RPMI8226 (cell line): ENCODE measurements at places on chromosomes 3 and 15.
A peak's percentile ranks its signal among the peaks of the same experiment; 100 is the strongest.

- no peak for DNase-seq
Measured at GRCh38 chr3:43435706-43436105, 149.4 kb downstream of the SNRK start.

DNA sequence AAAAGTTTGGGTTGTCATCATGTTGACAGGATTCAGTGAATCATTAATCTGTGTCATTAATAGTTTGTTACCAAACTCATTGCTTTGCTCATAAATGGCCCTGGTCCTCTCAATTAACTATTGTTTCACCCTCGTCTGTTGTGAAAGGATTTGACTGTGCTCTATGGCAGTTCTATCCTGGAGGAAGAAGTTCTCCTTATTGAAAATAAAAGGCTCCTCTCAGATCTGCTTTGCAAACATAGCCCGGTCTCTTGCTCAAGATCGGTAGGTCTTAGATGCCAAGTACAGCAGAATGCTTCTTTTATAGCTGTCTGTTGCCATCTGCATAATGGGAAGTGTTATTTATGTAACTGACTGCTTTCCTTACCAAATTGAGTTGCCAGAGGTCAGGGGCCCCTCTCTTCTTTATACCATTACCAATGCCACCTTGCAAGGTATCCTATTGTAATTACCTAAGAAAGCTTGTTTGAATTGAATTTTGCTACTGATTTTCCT, 146.5 kb downstream of the EBLN2 start:
- no peak for DNase-seq

DNA sequence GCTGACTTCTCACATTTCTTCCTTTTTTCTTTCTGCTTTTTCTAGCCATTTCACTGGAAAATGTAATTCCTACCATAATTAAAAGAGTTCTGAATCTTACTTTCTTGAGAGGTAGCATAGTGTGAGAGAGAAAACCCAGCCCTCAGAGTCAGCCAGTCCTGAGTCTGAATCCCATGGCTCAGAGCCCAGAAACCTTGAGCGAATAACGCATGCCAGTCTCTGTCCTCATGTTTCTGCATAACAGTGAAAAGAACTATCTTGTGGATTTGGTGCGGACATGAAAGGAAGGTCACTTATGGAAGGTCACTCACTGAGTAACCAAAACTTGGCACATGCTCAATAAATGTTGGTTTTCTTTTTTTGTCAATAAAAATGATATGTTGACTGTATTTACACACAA, 29.3 kb upstream of the SLCO3A1 start:
- DNase-seq, result no peak

DNA sequence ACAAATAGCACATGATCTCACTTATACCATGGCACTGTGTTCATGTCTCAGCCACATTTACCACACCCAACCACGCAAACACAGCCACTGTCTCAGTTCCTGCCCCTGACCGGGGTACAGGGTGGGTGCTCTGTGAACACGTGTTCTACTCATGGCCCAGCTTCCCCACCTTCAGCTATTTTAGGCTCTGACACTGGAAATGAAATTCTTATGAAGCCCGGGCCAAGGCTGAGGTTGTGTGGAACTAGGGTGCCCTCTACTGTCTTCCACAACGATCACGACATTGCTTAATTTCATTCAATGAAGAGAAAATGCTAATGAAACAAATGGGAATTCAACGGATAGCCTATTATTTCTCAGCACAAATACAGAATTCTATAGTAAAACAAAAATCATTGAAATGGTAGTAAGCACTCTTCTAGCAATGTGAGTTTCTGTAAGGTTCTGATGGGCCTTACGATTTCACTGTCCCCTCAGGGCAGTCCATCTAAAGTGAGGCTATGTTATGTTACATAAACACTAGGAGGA, 2.1 kb upstream of the GABRA5 start:
- peak; percentile 15 for DNase-seq

GRCh38 chr3:196996454-196997265, 28.0 kb upstream of the PIGZ start:
- DNase-seq, result no peak

DNA sequence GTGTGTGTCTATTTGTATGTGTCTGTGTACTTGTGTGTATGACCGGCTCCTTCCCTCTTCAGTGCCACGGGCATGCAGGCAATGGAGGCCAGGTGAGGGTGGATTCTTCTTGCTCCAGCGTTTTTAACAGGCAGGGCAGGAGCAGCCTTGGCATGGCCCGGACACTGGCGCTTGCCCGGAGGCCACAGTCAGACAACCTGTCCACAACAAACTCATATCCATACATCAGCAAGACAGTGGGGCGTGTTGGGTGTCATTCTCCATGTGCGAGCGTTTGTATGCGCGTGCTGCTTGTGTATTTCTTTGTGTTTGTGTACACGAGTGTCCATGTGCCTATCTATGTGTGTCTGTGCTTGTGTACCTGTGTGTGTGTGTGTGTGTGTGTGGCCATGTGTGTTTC, 29.8 kb downstream of the PTH1R start:
- DNase-seq, result no peak

DNA sequence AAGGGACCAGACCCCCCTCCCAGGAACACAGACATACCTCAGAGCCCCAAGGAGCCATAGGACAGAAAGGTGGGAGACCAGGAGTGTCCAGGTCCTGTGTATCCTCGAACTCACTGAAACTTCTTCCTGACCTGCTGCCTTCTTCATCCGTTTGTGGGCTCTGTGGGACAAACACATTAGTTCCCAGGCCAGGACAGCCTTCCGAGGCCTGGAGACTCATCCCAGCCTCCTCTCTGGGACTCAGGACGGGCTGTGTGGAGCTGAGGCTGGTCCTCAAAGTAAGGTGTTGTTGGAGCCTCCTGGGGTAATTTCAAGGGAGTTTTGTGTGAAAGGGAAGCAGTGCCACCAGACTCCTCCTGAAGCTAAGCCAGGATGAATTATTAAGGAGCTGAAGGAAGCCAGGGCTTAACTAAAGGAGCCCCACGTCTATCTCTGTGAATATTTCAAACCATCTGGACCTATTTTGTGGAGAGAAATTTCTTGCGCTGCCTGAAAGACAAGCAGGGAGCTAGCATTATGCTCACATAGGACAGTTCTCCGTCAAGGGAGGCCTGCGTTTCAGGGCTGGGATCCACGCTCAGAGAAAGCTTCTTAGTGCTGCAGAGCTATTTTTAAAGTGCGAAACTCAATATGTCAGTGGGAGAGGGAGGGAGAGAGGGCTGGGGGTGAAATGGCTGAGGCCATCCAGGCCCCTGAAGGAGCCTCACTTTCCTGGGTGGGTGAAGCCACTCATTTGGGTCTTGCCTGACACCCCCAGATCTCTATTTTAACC, 29.8 kb upstream of the PLA2G4E start:
- no peak for DNase-seq

DNA sequence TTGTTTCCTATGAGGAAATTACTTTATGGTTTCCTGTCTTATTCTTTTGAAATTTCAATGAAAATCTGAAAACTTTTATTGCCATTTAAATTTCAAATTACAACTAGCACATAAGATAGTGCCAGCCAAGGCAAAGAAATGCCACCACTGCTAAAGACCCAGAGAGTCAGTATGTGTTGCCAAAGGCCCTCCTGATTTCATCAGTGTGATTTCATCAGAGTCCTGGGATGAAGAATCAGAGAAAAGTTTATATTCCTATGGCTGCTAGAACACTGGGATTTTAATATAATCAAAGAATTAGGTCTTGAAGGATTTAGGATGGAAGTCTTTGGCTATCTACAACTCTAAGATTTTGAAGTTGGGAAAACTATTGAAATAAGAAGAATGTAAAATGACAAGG, 434.2 kb upstream of the CCDC54 start:
- no peak for DNase-seq

DNA sequence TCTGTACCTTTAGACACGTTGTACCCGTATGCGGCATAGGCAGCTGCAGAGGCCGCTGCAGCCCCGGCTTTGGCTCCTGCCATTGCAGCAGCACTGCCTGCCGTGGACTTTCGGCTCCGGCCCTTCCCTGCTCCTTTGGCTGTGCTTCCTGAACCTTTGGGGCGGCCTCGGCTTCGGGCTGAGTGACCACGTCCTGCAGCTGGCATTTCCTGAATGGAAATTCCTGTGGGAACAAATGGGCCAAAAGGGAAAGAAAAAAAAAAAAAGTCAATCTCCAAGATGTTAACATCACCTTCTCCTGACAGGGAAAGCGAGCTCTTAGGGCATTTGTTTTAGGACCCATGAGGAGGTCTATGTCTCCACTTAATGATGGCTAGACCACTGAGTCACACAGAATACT, 29.6 kb downstream of the CHAC1 start:
- DNase-seq, result no peak

GRCh38 chr3:49173116-49173791, 1.9 kb downstream of the KLHDC8B start:
- no peak for DNase-seq

GRCh38 chr3:48394391-48394790, 22.4 kb downstream of the FBXW12 start:
- DNase-seq, result no peak

DNA sequence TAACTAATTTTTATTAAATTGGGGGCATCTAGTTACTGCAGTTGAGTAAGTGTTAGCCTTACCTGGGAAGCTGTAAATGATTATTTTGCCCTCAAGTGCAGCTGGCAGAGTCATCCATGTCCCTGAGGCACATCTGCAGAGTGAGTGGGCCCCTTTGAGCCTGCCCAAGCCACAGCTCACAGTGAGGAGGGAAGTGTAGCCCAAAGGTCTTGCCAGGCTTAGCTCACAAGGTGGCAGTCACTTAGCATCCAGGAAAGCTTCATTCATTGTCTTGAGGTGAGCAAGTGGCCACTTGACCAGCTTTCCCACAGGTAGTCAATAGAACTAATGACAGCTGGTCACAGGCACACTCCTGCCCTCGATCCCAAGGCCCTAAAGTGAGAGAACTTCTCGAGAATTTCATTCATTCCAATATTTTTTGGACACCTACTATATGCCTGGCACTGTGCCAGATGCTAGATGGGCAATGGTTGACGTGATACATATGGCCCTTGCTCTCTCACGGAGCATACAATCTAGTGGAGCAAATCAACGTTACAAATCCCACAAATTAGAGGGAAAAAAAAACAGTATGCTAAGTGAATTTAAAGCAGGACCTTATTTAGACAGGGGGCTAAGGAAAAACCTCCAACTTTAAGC, 163.3 kb upstream of the IL12A start:
- DNase-seq, result no peak

DNA sequence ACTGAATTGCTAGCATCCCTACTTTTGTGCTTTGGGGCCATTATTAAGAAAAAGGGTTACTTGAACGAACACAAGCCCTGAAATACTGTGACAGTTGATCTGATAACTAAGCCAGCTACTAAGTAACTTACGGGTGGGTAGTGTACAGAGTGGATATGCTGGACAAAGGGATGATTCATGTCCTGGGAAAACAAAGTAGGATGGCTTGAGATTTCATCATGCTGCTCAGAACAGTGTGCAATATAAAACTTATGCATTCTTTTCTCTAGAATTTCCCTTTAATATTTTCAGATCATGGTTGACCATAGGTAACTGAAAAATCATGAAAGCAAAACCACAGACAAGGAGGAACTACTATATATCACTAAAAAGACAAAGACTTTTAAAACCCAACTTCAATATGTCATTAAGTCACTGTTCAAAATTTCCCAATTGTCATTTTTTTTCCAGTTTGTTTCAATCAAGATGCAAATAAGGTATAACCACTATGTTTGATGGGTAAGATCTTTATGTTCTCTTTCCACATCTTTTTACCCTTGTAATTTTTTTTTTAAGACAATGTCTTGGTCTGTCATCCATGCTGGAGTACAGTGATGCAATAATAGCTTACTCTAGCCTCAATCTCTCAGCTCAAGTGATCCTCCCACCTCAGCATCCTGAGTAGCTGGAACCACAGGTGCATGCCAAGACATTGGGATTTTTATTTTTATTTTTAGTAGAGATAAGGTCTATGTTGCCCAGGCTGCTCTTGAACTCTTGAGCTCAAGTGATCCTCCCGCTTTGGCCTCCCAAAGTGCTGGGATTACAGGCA, 67.7 kb downstream of the IFT80 start:
- DNase-seq, result no peak

DNA sequence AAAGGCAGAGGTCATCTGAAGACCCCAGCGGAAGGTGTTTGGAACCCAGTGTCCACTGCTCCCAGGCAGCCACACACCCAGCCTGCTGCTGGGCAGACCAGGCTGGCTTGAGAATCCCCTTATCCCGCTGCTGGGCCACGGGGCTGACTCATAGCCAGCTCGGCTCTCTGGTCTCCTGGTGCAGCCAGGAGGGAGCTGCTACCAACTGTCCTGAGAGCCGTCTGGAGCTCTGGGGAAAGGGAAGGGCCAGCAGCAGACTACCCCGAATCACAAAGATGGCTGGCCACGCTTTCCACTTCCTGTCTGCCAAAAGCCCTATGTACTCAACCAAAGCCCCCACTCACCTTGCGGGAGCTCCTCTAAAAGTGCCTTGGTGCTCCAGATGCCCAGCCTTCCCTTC, 38.3 kb downstream of the WHAMM start:
- no peak for DNase-seq

GRCh38 chr3:149618151-149619123, 39.4 kb downstream of the WWTR1 start:
- no peak for DNase-seq

GRCh38 chr3:31562525-31562924, 29.8 kb downstream of the STT3B start:
- peak; percentile 17 for DNase-seq

DNA sequence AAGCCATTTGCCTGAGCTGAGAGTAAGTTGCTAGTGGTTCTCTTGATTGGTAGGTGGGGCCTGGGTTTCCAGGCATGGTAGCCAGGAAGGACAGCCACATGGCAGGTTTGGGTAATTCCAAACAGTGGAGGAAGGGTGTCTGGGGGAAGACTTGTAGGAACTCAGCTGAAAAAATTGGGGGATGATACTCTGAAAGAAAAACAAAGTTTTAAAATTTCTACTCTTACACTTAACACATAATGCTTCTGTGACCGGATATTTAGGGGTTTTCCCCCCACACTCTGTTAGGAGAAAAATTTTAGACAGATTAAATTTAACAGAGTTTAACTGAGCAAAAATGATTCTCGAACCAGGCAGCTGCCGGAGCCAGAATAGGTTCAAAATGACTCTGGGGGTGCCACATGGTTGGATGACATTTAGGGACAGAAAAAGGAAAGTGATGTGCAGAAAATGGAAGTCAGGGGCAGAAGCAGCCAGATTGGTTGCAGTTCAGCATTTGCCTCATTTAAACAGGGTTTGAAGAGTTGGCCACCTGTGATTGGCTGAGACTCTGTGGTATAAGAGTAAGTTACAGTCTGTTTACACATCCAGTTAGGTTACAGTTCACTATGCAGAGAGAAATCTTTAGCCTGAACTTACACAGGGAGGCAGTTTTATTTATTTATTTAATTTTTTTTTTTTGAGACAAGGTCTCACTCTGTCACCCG, 8.1 kb downstream of the B2M start:
- peak; percentile 60 for DNase-seq

- DNase-seq, result peak; percentile 67
Measured at GRCh38 chr3:189967254-189967865, 153.3 kb downstream of the P3H2 start.

DNA sequence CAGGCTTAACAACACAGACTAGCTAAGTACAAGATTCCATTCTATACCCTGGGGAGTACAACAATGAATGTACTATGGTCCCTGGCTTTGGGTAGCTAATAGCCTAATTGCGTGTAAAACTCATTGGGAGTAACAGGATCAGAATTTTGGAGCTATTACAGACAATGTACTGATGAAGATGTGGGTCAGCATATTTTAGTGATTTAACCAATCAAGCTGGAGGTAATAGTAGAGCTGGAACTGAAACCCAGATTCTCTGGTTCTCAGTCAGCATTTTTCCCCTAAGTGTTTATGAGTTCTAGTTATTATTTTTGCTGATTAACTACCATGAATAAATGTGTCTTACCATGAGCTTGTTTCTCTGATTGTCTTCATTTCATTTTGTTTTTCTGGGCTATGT, 578.7 kb downstream of the NLGN1 start:
- peak; percentile 59 for DNase-seq

GRCh38 chr3:45870099-45870498, 16.2 kb upstream of the CCR9 start:
- DNase-seq, result peak; percentile 41
